Adrenal gland (tissue), 19 donors: ENCODE measurements at places on chromosomes 4 and X. TPM values are rescaled to one million over a fixed set of nuclear protein-coding genes. Genes with fewer than 3 reads are reported as not detected.
A peak's percentile ranks its signal among the peaks of the same experiment; 100 is the strongest.

- no peak for DNase-seq
- no peaks in the 10 kb centered on the region for H3K27me3 ChIP-seq
- no peak overlapping the region for H3K4me3 ChIP-seq
These were observed 14.4 kb downstream of the CCDC110 start for GRCh38 chr4:185457136-185457535.

DNA sequence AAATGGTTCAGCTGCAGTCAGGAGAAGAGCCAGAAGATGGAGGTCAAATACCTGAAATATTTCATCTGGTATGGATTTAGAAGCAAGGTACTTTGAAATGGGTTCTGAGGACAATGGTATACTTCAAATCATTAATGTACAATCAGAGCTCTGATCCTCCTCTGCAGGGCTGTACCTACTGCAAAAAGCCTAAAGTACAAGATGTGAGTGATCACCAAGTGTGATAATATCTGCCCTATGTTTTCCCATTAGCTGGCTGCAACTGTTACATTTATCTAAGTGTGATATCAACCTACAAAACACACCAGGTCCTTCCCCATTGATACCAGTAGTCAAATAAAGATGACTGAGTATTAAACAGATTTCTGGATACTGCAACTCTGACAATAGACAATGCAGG, 25.1 kb downstream of the HDX start:
- no peaks in the 10 kb centered on the region for H3K27me3 ChIP-seq
- no peak overlapping the region for H3K27ac ChIP-seq
- H3K4me3 ChIP-seq, result no peak overlapping the region
- no peak for DNase-seq
- no peaks in the 10 kb centered on the region for H3K36me3 ChIP-seq

- no peaks in the 10 kb centered on the region for H3K36me3 ChIP-seq
- no peak overlapping the region for H3K27ac ChIP-seq
- no peak for DNase-seq
- no peaks in the 10 kb centered on the region for H3K4me1 ChIP-seq
- H3K27me3 ChIP-seq, result no peaks in the 10 kb centered on the region
These were observed 98.3 kb upstream of the ANKRD50 start for GRCh38 chr4:124810827-124811226.

DNA sequence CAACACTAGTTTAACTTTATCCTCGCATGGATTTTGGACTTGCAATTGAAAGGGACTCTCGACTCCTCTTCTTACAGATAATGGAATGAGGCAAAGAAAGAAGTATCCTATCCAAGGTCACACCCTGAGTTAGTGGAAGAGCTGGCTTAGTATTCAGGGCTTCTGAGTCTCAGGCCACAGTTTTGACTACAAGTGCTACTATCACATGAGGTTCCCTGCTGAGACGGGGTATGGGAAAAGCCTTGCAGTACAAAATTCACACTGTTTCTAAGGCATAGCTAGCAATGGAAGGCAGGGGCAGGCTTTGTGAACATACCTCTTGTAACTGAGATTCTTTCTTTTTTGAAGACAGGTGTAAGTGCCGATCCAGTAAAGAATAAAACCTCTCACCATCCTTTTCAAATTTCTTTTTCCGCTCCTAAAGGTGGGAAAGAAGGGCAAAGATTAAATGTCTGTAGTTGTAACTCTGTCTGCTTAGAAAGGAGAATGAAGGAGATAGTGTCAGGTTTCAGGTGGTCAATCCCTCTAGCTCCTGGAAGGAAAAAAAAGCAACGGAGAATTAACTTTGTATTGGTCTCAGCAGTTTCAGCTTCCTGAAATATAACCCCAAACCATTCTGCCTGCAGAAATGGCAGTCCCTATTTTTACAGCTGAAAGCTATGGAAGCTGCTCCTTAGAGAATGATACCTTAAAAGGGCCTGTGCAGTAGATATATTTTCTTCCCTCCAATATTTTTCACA, 199.0 kb downstream of the OPHN1 start:
- no peak for DNase-seq
- H3K27ac ChIP-seq, result no peak overlapping the region
- H3K4me1 ChIP-seq, result no peaks in the 10 kb centered on the region
- H3K4me3 ChIP-seq, result no peak overlapping the region
- H3K27me3 ChIP-seq, result no peaks in the 10 kb centered on the region
- no peaks in the 10 kb centered on the region for H3K36me3 ChIP-seq

GRCh38 chr4:106048250-106048971, 153.1 kb downstream of the NPNT start:
- no peak for DNase-seq
- H3K27me3 ChIP-seq, result no peaks in the 10 kb centered on the region
- no peaks in the 10 kb centered on the region for H3K4me1 ChIP-seq
- no peak overlapping the region for H3K27ac ChIP-seq

DNA sequence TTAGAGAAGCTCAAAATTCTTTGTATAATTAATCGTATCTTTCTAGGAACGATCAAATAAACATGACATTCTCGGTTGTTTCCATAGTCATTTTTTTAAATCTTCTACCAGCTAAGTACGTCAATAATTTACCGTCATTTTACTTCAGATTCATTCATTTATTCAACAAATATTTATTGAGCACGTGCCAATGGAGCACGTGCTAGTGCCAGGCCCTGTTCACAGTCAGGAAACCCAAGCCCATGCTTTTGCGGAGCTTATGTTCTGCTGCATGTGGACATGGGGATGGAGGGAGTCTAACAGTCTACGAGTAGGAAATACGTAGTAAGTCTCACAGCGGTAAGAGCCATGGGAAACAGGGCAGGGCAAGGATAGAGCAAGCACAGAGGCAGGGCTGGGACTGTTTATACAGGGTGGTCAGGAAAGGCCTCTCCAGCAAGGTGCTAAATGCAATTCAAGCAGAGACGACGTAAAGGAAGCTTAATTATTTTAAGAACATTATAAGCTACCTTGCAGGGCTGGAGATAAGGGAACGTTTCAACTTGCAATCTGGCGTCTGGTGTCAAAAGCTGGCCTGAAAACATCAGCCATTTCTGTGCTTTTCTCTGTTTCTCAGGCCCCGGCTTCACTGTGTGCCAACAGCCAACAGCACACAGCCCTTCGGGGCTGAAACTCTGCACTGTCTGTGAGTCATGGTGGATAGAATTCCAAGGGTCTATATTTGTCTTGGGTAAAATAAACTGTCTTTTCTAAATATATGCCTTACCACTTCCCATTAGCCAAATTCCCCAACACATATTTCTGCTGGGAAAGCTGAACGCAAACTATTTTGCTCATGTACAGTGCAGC, 517.1 kb upstream of the ZFP42 start:
- H3K27ac ChIP-seq, result no peak overlapping the region
- H3K4me3 ChIP-seq, result no peak overlapping the region
- H3K27me3 ChIP-seq, result no peaks in the 10 kb centered on the region
- no peaks in the 10 kb centered on the region for H3K4me1 ChIP-seq

- peaks cover 5% of the 10 kb centered on the region for H3K36me3 ChIP-seq
- DNase-seq, result peak; percentile 89
- H3K27ac ChIP-seq, result peak within 1 kb of the TSS; percentile 87
- H3K4me3 ChIP-seq, result peak within 1 kb of the TSS; percentile 85
- no peaks in the 10 kb centered on the region for H3K27me3 ChIP-seq
These were observed at the start of gene UBE2K for GRCh38 chr4:39697740-39698423. TSS of gene UBE2K (plus strand) at chr4:39698136. CDS start at chr4:39698328, 192 bp downstream.

The CT45A2 gene
- total RNA-seq, result not detected

The PDGFC gene
- 8.1 TPM for total RNA-seq
